ENCODE measurements at places on chromosomes 6 and 20. TPM values are rescaled to one million over a fixed set of nuclear protein-coding genes. Genes with fewer than 3 reads are reported as not detected.
A peak's percentile ranks its signal among the peaks of the same experiment; 100 is the strongest.

Gene NOTCH4
- total RNA-seq: 1.3 TPM

Gene PKIB
- total RNA-seq: not detected

GRCh38 chr6:143279385-143279784 is 171.1 kb downstream of the ADAT2 start:
- DNase-seq: no peak
- H3K27me3 ChIP-seq: no peaks in the 10 kb centered on the region
- no peaks in the 10 kb centered on the region for H3K36me3 ChIP-seq

DNA sequence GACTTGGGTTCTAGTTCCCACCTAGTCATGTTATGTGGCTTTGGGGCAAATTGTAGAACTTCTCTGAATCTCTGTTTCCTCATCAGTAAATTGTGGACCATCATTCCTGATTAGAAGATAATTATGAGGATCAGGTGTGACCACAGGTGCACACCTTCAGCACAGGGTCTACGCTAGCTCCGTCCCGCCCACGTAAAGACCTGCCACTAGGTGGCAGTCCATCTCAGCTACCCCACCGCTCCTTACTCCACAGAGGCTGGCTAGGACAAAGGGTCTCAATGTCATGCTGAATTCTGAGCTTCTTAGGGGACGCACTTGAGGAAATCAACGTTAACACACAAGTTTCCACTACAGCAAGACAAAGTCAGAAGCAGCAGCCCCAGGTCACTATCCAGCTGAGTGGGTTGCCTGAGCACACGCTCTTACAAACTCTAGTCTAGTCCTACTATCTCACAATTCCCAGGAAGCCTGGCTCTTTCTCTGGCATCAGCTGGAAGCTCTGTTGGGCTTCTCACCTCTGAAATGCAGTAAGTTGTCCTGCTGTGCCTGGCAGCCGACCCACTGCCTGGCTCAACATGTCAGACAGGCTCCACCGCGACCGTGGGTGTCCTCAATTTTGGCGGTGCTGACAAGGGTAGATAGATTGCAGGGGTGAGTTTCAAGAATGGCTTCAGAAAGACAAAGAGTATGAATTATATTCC is 2.0 kb upstream of the PLCG1 start:
- no peaks in the 10 kb centered on the region for H3K36me3 ChIP-seq
- H3K27me3 ChIP-seq: no peaks in the 10 kb centered on the region
- H3K27ac ChIP-seq: no peak overlapping the region
- H3K4me3 ChIP-seq: no peak overlapping the region
- peak; percentile 58 for DNase-seq

DNA sequence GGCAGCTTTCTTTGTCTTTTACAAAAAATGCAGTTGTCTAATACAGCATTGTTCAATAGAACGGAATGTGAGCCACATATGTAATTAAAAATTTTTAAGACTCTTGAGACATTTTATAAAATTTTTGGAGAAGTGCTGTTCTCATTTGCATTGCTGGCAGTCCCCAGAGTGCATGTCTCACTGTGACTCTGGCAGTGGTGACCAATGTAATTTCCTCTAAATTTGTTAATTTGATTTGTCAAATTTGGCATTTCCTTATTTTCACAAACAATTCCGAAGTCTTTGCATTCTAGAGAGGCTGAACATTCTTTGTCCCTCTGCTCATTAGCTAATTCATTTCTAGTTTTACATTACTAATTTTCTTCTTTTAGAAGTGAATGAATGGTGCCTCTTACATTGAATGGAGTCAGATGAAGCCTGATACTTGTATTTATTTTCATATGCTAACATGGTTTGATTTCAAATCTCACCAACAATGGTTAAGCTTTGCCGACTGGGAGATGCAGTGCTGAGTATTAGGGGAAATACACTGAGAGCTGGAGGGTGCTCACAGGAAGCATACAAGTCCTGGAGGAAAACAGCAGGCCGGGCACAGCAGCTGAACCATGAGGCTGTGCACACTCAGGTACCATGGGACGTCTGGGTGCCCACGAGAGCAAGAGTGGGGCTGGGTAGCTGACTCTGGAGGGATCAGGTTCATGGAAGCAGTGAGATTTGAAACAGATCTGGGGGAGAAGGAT is 68.5 kb upstream of the ARMC2 start:
- DNase-seq: no peak
- no peaks in the 10 kb centered on the region for H3K4me1 ChIP-seq
- H3K4me3 ChIP-seq: no peak overlapping the region
- H3K27ac ChIP-seq: no peak overlapping the region
- H3K27me3 ChIP-seq: no peaks in the 10 kb centered on the region
- no peaks in the 10 kb centered on the region for H3K36me3 ChIP-seq

DNA sequence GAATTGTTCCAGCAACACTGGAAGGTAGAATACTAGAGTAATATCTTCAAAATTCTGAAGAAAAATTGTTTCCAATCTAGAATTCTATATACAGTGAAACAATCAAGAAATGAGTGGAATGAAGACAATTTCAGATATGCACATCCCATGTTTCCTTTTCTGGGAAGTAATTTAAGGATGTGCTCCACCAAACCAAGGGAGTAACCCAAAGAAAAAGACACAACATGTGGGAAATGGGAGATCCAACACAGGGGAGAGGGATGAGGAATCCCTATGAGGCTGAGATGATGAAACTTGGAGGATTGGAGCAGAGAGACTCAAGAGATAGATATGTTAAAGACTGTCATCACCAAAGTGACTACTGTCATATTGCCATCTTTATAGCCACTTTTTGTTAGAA is 9.8 kb upstream of the RNF24 start:
- no peak overlapping the region for H3K27ac ChIP-seq
- H3K36me3 ChIP-seq: no peaks in the 10 kb centered on the region
- no peaks in the 10 kb centered on the region for H3K27me3 ChIP-seq

DNA sequence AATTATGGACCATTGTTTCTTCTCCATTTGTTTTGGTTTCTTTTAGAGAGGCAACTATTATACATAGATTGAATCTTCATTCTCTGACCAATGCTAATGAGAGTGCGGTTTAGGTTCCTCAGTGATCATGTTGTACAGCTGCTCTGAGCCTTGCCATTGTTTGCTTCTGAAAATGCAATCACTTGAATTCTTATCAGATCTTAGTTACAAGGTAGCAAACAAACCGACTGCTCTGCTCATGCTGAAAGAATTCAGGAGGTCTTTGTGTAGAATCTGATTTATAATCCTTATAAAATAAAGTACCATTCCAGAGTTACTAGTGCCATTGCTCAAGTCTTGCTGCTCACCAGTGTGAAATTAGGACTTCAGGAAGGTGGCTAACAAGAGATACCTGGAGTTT is 569.1 kb upstream of the ID4 start:
- no peak overlapping the region for H3K27ac ChIP-seq
- H3K4me1 ChIP-seq: no peaks in the 10 kb centered on the region
- no peaks in the 10 kb centered on the region for H3K36me3 ChIP-seq
- no peak overlapping the region for H3K4me3 ChIP-seq
- H3K27me3 ChIP-seq: no peaks in the 10 kb centered on the region
- DNase-seq: no peak

Gene MRPL14
- 48.7 TPM for total RNA-seq

Gene TREML1
- not detected for total RNA-seq

- no peaks in the 10 kb centered on the region for H3K36me3 ChIP-seq
- no peak overlapping the region for H3K4me3 ChIP-seq
- no peaks in the 10 kb centered on the region for H3K4me1 ChIP-seq
Measured at GRCh38 chr20:52805296-52805571, 166.9 kb upstream of the TSHZ2 start.

GRCh38 chr6:160065200-160065599 is 56.4 kb upstream of the SLC22A1 start:
- H3K27me3 ChIP-seq: no peaks in the 10 kb centered on the region
- peaks cover 19% of the 10 kb centered on the region for H3K4me1 ChIP-seq
- no peak overlapping the region for H3K27ac ChIP-seq

All from CD8-positive, alpha-beta memory T cell (primary cell).